ENCODE measurements at places on chromosomes 1 and 21. TPM values are rescaled to one million over a fixed set of nuclear protein-coding genes. Genes with fewer than 3 reads are reported as not detected.

CELA3A gene
- total RNA-seq = not detected

VWA1 gene
- total RNA-seq = 5.1 TPM

ATP1A4 gene
- not detected for total RNA-seq

ATP6V1G3 gene
- not detected for total RNA-seq

FCMR gene
- total RNA-seq = 0.37 TPM

ANGPTL3 gene
- not detected for total RNA-seq

Data from uterine smooth muscle cell (primary cell).